Stimulated activated CD4-positive, alpha-beta T cell treated with anti-CD3 and anti-CD28 coated beads, Interleukin-1b, Interleukin-23, amount 100 ng/mL, for 1 hour (primary cell): ENCODE measurements at places on chromosomes 5 and 9.

DNA sequence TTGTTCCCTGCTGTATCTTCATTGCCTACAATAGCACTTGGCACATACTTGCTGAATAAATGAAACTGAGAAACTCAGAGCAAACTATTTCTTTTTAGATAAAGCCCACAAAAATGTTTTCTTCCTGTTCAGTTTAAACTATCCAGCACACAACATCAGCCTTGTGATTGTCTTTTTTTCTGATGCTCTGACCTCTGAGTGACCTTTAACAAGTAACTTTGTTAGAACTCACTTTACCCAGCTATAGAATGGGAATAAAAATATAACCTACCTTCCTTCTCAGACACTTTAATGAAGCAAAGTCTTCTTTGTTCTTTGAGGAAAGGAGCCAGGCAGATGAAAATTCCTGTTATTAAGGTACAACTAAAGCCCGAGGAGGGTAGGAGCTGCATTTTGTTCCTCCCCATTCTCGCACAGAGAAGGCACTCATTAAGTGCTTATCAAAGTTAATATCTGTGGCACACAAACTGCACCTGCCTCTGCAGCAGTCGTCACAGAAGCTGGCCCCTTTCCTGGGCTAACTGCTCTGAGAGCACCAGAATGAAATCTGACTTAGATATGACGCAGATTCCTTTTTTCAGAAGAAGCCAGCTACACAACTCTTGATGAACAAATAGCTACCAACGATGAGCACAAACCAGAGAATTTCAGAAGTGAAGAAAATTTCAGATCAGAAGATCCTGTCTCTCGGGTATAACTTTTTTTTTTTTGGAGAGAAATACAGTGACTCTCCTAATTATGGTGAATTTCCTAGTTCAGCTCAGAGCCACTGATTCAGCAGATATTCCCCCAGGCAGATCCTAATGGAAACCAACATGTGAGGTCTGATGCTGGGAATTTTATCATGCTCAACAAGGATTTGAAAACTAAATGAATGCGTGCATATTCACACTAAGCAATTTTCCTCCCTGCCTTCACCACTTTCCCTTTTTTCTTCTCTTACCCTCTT is 31.0 kb upstream of the NR3C1 start:
- DNase-seq, result no peak

GRCh38 chr5:95667061-95667618 is 15.7 kb downstream of the SPATA9 start:
- no peak for DNase-seq

GRCh38 chr9:84819491-84819991 is 150.0 kb downstream of the NTRK2 start:
- DNase-seq, result no peak

- no peak for DNase-seq
These were observed 75.9 kb upstream of the NR3C1 start for GRCh38 chr5:143479394-143479793.

DNA sequence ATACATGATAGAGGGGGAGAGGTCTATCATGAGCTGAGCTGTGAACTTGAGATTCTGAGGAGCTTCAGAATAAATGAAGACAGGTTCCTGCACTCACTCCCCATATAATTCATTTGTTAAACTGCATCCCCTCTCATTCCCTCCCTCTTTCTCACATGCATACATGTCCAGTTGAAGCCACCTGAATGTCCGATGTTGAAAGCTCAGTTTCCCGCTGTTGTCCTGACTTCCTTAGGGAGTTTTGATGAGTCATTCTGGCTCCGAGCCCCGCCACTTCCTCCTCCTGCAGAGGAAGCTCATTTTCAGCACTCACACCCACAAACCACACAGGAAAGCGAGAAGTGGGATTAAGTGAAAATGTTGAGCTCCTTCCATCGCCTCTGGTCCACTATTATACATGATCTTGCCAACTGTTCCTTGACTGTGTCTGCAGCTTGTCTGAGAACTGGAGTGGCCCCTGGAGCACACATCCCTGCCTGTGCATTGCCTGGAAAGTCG is 121.2 kb downstream of the CEMIP2 start:
- DNase-seq, result no peak

DNA sequence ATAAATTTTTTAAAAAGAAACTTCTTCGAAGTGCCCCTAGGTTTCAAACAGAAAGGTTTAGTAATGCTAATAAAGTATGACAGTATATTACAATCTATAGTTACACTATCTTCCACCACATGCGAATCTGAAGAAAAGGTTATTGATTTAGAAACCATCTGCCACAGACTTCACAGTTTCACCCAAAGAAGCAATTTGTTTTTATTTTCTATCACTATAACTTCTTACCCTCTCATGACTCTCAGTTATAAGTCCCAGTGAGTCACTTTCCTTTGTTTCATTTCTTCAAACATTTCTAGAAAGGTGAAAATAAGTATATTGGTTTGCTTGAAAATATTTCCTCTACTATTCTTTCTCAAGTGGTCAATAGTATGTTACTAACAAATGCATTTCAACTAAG is 93.6 kb downstream of the MCTP1 start:
- no peak for DNase-seq
